ENCODE measurements at places on chromosomes 7 and 10. TPM values are rescaled to one million over a fixed set of nuclear protein-coding genes. Genes with fewer than 3 reads are reported as not detected.

The MYOF gene
- 213 TPM for total RNA-seq

The POU6F2 gene
- total RNA-seq, result not detected

The SCART1 gene
- 0.47 TPM for total RNA-seq

The PRRT4 gene
- total RNA-seq, result 0.54 TPM

The NKX1-2 gene
- total RNA-seq, result not detected

The OR6B1 gene
- total RNA-seq, result not detected

The ZNF107 gene
- total RNA-seq, result 2.6 TPM

The MCM10 gene
- 22.1 TPM for total RNA-seq

The TET1 gene
- 0.57 TPM for total RNA-seq

The EXOSC1 gene
- total RNA-seq, result 52.6 TPM

The URGCP gene
- 25.5 TPM for total RNA-seq

The WNT8B gene
- total RNA-seq, result 0.03 TPM

The ACTL6B gene
- not detected for total RNA-seq

The FAM25A gene
- total RNA-seq, result not detected

The CYP3A7 gene
- not detected for total RNA-seq

The TRIM50 gene
- not detected for total RNA-seq

The SFTPA2 gene
- total RNA-seq, result not detected

The SFTPD gene
- total RNA-seq, result 0.23 TPM

The CD36 gene
- total RNA-seq, result 0.07 TPM

The OPN4 gene
- total RNA-seq, result not detected

The HOXA13 gene
- total RNA-seq, result 1.9 TPM

The GNAI1 gene
- total RNA-seq, result 35.4 TPM

The RPEL1 gene
- 0.07 TPM for total RNA-seq

The WDR86 gene
- total RNA-seq, result 0.38 TPM

The DENND2A gene
- 0.38 TPM for total RNA-seq

The PNLIPRP2 gene
- not detected for total RNA-seq

The SH2B2 gene
- 2.6 TPM for total RNA-seq

The DNAJC12 gene
- 79.5 TPM for total RNA-seq

The ABCA13 gene
- 0.08 TPM for total RNA-seq

The FXYD4 gene
- not detected for total RNA-seq

The NKX6-2 gene
- total RNA-seq, result 0.27 TPM

The LIPF gene
- not detected for total RNA-seq

The DGKI gene
- 0.20 TPM for total RNA-seq

The AKR1C4 gene
- 0.30 TPM for total RNA-seq

The SPAM1 gene
- not detected for total RNA-seq
